Right cardiac atrium (tissue), 5 donors: ENCODE measurements at places on chromosomes 1 and 21. TPM values are rescaled to one million over a fixed set of nuclear protein-coding genes. Genes with fewer than 3 reads are reported as not detected.

- DNase-seq = no peak
Measured at GRCh38 chr1:220484135-220484534, 43.8 kb upstream of the MARK1 start.

- DNase-seq = no peak
Measured at GRCh38 chr21:42369821-42370220, 3.5 kb upstream of the TFF1 start.

- no peak for DNase-seq
Measured at GRCh38 chr1:17857996-17858395, 102.9 kb downstream of the ACTL8 start.

GRCh38 chr1:220746851-220747250, 1.3 kb upstream of the MTARC2 start:
- DNase-seq = no peak

DNA sequence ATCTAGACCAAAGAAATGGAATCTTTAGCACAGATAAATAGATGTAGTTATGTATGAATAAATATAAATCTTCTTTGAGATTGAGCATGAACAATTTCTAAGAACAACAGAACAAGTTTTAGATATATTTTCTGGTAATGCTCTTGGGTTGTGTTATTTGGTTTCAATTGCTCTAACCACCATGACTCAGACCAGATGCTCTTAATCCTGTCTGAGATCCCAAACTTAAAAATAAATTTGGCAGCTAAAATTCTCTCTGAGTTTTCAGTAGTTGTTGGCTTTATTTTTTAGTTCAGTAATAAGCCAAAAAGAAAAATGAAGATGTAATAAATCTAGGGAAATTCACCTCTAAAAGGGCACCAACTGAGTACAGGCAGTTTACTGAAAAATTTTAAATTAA, 1693.4 kb downstream of the NCAM2 start:
- DNase-seq = no peak

DNA sequence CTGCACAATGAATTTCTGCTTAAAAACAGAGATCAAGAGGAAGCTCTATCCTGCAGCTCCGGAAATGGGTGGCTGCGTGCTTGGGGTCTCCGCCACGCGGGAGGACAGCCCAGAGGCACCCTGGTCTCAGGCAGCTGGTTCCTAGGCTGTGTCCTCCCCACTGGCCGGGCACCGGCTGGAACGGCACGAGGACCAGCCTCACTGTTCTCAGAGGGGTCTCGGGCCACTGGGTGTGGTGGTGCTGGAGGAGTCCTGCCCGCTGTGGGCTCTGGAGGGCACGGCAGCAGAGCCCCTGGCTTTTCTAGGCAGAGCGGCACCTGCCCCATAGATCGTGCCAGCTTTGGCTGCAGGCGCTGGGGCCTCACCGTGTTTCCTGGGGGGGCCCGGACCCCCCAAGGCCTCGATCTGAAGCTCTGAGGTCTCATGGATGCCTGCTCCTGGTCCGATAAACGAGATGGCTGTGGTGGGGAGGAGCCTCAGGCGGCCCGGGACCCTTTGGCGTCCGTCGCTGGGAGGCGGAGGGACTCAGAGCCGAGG, 8.2 kb upstream of the RNF223 start:
- DNase-seq = no peak

GRCh38 chr1:183776731-183777130, 28.2 kb upstream of the RGL1 start:
- no peak for DNase-seq

- no peak for DNase-seq
Measured at GRCh38 chr1:52413410-52413989, 9.1 kb downstream of the PRPF38A start.

GRCh38 chr1:117676615-117677130, 70.8 kb downstream of the TENT5C start:
- no peak for DNase-seq

GRCh38 chr1:24233684-24234600, 46.9 kb upstream of the IFNLR1 start:
- DNase-seq = no peak

DNA sequence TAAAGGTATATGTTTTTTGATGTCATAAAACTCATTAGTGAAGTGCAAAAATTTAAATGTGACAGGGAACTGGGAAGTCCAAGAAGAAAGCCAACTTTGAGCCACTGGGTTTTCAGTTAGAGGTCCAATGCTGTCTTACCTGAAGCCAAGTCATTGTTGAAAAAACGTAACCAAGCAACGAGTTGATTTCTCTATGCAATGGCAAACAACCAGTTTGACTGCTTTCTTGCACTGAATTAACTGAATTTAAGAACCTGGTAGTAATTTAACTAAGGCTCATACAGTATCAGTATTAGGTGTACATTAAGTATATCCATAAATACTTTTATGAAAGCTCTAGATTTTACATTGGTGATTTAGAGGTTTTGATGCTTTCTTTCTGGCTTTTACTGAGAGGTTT, 20.2 kb upstream of the S1PR1 start:
- DNase-seq = no peak

GRCh38 chr1:8427986-8428385, 110.1 kb downstream of the SLC45A1 start:
- DNase-seq = no peak

DNA sequence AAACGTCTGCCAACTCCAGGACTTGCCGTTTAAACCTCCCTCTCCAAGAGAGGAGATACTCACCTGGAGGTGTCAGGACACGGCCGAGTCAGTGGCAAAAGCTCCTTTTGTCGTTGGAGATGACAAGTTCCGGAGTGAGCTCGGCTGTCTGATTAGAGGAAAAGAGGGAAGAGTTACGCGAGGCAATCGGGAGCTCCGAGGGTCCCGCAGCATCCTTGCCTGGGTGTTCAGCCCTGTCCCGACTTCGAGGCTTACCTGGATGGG, 497 bp downstream of the ID3 start:
- no peak for DNase-seq

DNA sequence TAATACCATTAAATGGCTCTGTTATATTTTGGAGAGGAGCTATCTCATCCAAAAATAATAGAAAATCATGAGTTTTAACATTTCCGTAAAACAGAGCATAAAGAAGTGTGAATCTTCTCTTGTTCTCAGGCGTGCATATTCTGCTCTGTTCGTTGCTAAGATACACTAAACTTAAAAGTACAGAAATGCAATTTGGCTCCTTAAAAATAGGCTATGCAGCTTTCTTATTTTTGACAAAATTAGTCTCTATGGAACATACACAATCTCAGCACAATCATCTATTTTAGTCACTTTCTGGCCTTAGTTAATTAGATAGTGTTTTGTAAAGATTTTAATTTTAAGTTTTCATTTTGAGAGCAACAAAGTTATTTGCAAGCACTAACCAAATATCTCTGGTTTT, 79.0 kb upstream of the USP25 start:
- DNase-seq = no peak

GRCh38 chr1:236400061-236400603, 6.0 kb downstream of the EDARADD start:
- DNase-seq = no peak

GRCh38 chr1:18007391-18008041, 100.1 kb upstream of the IGSF21 start:
- DNase-seq = no peak

DNA sequence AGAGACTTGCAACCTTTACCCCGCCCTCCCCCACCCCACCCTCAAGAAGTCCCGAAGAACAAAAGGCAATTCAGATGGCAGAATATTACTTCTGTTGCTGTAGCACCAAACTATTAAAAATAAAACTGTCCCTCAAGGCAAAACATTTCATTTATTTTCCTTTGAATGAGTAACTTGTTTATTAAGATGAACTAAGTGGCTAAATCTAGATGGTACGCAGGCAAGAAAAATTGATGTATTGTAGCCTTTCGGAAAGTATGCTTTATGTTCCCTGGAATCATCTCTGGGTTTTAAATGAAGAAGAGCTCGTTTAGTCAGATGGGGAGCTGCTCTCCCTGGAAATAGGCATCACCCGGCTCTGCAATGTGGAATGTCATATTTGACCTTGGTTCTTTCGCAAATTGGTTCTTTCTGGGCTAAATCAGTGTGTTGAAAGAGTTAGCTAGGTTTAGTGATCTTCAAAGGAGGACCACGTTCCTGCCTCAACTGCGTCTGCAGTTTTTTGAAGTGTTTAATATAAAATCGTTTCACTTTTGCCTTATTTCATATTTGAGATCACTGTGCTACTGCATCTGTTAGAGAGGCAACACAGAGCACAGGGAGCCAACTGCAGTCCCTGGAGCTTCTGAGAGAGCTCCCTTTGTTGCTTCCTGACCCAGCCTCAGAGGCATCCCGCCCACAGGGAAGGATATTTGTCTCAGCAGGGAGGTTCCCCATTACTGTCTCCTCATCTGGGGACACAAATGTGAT, 61.8 kb downstream of the KIF26B start:
- no peak for DNase-seq

DNA sequence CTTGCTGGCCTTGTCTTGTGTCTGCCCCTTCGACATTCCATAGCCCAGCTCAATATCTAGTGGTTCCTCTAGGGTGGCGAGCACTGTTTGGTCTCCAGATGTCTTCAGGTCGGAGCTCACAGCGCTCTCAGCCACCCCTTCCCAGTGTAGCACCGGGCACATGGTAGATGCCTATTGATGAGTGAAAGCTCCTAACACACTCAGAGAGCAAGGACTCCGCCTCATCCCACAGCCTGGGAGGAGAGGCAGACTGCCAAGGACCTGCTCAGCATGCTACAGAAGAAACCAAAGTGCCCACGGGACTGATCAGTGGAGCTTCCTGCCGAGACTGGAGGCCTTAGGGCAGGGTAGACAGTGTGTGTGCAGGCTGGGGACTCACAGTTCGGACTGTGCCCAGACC, 10.9 kb downstream of the PCSK9 start:
- no peak for DNase-seq

DNA sequence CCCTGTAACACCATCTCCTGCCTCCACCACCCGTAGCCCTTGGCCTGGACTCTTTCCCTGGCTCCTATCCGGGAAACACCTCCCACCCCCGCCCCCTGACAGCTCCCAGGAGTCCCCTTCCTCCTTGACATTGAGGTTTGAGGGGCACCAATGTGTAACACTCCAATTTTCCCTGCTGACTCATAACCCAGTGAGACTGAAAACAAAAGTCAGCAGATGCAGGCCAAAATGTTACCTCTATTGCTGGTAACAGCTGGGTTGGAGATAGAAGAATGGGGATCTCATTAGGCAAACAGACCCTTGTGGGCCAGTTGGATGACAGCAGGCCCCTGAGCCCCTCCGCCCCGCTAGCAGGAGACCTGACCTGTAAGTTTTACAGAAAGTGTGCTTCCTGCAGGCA, 237.2 kb downstream of the KAZN start:
- DNase-seq = no peak

GNG12 gene
- total RNA-seq = 33.5 TPM

SPRR4 gene
- not detected for total RNA-seq

TMPRSS15 gene
- not detected for total RNA-seq

CFAP141 gene
- not detected for total RNA-seq

ZNF593OS gene
- not detected for total RNA-seq

MSTO1 gene
- total RNA-seq = 17.3 TPM

PTAFR gene
- total RNA-seq = 3.4 TPM

ARHGAP29 gene
- total RNA-seq = 30.7 TPM

ACKR1 gene
- 2.7 TPM for total RNA-seq

KCNJ9 gene
- not detected for total RNA-seq

CAP1 gene
- 72.8 TPM for total RNA-seq

CD5L gene
- 0.24 TPM for total RNA-seq

FCGR1A gene
- total RNA-seq = 2.0 TPM

S100A12 gene
- 2.2 TPM for total RNA-seq

MFN2 gene
- 412 TPM for total RNA-seq
